BJ (cell line): ENCODE measurements at places on chromosomes 12 and 14.

DNA sequence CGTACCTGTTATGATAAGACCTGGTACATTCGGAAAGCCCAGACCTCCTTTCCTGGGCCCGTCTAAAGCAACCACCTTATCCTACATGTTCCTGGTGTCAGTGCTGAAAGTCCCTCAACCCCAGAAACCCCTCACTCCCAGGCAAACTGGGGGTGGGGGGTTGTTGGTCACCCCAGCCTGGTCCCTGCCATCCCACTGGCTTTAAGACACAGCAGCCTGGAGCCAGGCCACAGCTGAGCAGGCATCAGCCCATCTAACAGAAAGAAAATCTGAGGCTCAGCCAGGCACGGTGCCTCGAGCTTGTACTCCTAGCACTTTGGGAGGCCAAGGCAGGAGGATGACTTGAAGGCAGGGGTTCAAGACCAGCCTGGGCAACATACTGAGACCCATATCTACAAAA, 4.5 kb downstream of the SELPLG start:
- no peak for DNase-seq

GRCh38 chr12:13452955-13453570, 256.5 kb downstream of the EMP1 start:
- DNase-seq = no peak

- no peak for DNase-seq
Observed at GRCh38 chr12:96238336-96239047, 44.3 kb downstream of the ELK3 start.

DNA sequence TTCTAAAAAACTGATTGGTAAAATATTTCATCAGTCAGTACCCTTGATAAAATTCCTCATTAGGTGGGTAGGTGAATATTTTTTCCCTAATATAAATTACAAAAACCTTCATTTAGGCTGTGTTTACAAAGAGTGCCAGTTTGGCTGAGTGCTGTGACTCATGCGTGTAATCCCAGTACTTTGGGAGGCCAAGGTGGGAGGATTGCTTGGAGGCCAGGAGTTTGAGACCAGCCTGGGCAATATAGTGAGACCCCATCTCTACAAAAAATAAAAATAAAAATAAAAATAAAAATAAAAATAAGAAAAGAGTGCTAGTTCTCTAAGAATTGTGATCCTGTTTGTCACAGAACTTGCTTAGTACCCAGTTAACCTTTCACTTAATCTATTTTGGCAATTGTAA, 398.4 kb upstream of the RGS6 start:
- DNase-seq = no peak

- DNase-seq = no peak
Observed at GRCh38 chr12:67798768-67799167, 150.2 kb downstream of the DYRK2 start.

DNA sequence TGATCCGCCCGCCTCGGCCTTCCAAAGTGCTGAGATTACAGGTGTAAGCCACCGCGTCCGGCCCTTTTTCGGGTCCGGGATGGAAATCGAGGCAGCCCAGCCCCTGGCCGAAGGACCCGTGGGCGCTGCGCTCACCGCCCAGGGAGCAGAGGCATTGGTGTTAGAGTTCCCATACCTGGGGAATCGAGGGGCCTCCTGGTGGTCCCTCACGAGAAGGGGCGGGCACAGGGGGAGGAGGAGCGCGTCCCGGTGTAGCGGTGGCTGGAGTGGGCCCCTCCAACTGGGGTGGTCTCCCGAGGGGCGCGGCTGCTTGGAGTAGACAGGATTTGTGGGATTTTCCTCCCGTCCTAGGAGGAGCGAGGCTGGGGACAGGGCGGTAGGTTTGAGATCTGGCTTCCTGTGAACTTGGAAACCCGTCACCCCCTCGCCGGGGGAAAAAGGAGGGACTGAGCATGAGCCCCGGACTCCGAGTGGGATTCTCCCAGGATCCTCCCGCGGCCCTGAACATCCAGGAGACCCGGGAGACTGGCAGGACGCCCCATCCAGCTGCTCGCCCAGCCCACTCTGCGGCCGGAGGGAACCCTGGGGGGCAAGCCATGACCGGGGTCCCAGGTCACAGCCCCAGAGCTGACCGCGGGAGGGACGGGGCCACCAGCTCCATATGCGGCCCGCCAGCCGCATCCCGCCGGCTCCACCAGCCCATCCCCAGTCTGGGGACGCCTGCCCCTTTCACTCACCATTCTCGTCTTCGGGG, 70.9 kb downstream of the ASCL4 start:
- no peak for DNase-seq
